HCT116 (cell line): ENCODE measurements at places on chromosomes 6 and 20. TPM values are rescaled to one million over a fixed set of nuclear protein-coding genes. Genes with fewer than 3 reads are reported as not detected.

The VARS1 gene
- 254 TPM for total RNA-seq

The MTFR2 gene
- 13.2 TPM for total RNA-seq

The MEP1A gene
- total RNA-seq, result not detected

The TSPO2 gene
- not detected for total RNA-seq

The CST9 gene
- total RNA-seq, result not detected

The TAGAP gene
- 0.30 TPM for total RNA-seq

The LY6G5B gene
- 15.4 TPM for total RNA-seq

The SIRPB1 gene
- 1.9 TPM for total RNA-seq

The SLC17A9 gene
- total RNA-seq, result 37.6 TPM

- no peak for DNase-seq
These were observed 1.3 kb downstream of the SLA2 start for GRCh38 chr20:36644706-36645095.

GRCh38 chr6:111724039-111724438, 118.4 kb upstream of the TRAF3IP2 start:
- no peak for DNase-seq

DNA sequence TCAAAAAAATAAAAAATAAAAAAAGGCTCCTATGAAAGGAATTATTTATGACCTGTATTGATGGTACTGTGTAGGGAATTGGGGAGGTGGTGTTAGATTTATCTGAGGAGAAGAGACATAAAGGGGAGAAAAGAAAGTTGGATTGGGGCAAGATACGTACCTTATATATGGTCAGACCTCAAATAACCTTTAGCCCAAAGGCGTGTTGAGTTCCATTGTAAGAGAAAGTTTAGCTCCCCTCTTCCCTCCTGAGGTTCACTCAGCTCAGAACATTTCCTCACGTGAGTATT, 296.9 kb downstream of the ADGB start:
- no peak for DNase-seq

DNA sequence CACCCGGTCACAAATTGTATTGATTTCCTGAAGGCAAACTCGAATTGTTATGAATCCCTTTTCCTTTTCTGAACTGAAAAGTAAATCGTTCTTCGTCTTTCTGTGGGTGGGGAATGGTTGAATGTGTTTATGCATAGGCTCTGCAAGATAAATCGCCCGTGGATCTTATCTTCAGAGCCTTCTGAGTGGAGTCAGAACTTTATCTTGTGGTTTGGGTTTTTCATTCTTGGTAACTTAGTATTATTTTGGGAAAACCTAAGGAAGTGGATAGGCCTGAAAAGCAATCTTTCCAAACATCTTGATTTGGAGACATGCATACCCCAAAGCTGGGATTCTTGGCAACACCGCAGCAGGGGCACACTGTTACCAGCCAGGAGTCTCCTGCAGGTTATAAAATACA, 122.4 kb downstream of the MAP3K7 start:
- no peak for DNase-seq

DNA sequence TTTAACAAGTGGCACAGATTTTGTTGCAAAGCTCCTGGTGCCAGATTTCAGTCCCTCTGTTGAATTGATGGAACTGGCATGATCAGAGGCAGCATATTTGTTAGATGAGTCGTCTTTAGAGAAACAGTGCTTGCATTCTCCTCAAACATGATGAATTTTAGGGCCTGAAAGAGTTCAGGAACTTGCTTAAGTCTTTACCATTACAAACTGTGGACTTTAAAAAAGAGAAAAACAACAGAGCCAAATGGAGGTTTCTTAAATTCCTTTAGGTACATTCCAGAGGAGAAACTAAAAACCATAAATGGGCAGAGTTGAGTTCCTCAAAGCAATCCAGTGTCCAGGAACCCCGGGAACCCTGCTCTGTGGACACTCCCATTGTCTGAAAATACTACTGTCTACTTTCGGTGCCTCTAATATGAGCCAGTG, 2.5 kb downstream of the GTF2H5 start:
- DNase-seq, result no peak

GRCh38 chr20:34065260-34065659, 46.8 kb downstream of the EIF2S2 start:
- DNase-seq, result no peak

DNA sequence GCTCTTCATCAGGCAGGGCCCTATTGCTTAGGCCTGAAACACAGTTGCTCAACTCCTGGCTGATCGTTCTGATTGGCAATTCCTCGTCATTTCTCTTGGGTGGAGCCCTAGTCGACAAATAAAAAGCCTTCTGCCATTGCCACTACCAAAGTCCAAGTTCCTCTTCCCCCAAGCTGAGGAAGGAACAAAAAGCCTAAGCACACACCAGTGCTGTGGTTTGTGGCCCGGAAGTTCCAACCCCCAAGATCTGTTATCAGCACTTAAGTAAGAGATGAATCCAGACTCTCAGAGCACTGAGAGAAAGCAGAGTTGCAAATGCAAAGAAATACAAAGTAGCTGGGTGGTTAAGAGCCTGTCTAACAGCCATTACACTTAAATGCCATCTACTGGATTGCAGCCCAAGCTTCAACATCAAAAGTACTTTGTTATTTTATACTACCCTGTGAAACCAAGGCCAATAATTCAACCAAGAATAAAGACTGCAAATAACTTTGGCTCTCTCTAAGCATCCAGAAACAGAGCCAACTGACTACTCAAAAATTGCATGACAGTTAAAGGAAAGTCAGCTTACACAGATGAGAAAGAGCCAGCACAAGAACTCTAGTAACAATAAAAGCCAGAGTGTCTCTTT, 1024.0 kb downstream of the GRIK2 start:
- no peak for DNase-seq

- DNase-seq, result no peak
These were observed 593 bp upstream of the LEMD2 start for GRCh38 chr6:33789550-33789895.

DNA sequence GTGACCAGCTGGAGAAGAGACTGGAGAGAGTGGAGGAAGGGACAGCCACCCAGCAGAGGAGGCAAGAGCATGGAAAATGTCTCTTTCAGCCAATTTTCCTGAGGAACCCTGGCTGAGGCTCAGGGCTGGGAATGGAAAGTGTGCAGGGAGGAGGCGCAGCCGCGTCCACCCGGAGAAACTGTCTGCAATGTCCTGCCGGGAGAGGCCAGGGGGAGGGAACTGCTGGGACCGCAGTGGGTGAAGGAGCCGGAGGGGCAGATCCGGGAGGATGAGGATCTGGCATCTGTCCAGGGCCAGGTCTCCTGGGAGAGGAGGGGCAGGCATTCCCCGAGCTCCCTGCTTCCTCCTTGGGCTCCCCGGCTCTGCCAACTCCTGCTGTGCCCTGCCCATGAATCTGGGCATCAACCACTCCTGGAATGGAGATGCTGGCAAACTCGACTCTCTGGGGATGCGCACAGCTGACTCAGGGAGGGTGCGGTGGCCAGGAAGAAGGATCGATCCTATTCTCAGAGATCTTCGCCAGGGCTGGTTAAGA, 17.4 kb upstream of the HM13 start:
- no peak for DNase-seq

GRCh38 chr6:41170547-41171160, 7.7 kb upstream of the TREM2 start:
- no peak for DNase-seq

GRCh38 chr6:158988477-158988876, 11.5 kb downstream of the RSPH3 start:
- no peak for DNase-seq

DNA sequence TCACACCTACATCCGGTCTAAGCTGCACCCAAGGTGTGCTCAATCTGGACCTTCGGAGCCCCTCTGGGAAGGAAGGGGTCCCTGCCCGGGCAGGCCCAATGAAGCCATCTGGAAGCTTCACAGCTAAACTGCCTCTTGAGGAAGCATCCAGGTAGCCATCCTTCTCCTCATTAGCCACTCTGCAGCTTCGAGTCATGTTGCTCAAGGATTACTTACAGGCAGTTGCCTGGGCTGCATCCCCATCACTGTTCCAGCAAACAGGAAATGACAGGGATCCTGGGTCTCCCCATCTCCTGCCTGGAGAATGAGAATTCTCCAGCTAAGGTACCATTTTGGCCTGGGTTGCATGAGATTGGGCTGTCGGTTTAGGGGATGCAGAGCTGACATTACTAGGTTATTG, 91.7 kb downstream of the ERMARD start:
- DNase-seq, result no peak

GRCh38 chr6:56552187-56553130, 90.2 kb downstream of the DST start:
- DNase-seq, result no peak
